AG09319 (cell line): ENCODE measurements at places on chromosomes 7 and 10.

- peak; percentile 94 for DNase-seq
Measured at GRCh38 chr10:63120554-63120953, 12.6 kb upstream of the NRBF2 start.

DNA sequence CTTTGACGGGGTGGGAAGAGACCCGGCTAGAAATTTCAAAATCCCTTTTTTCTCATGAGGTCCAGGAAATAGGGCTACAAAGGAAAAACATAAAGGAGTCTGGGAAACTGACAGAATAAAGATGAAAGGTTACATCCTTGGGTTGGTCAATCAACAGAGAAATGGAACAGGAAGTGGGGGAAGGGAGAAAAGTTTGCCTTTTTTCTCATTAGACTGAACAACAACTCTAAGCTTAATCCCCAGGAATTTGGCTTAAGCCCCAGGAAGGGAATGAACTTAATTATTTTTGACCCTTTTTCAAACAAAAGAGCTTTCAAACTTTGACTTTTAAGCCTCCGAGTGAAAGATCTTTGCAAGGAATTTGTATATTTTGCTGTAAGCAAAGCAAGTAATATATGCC is 32.7 kb downstream of the LGI1 start:
- DNase-seq, result peak; percentile 32

GRCh38 chr10:34773636-34774630 is 41.2 kb downstream of the PARD3 start:
- DNase-seq, result no peak

- peak; percentile 28 for DNase-seq
Measured at GRCh38 chr10:110576220-110576619, 8.7 kb downstream of the SMC3 start.

- no peak for DNase-seq
Measured at GRCh38 chr7:94778711-94779459, 123.0 kb upstream of the SGCE start.

DNA sequence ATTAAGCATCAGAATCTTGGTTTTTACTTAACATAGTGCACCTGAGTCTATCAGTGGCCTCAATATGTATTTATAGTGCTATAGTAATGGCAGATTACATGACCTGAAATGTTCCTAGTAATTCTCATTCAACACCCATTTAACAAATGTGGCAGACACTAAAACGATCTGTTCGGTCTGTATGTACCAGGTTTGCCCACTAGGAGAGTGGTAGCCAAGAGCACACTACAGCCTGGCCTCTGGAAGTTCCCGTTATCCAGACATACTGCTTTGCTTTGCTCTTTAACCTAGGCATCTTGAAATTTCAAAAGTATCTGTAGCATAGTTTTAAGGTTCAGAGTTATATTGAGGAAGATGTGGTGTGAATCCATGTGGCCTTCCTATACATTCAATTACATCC is 395.7 kb upstream of the NRG3 start:
- no peak for DNase-seq

DNA sequence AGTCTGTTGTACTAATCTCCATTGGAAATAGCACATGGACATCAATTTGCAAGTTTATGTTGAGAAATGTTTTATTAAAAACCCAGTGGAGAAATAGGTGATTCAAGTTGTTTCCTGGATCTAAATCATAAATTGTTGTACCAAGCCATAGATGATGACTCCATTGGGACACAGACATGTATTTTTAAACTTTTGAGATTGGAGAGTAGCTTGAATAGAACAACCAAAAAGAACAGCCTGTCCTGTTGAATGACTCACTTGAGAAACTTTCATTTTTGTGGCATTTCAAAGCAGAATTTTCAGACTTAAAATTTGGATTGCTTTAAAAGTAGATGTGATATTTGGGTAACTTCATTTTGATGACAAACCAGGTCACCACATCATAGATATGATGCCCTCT is 197.5 kb downstream of the GPAM start:
- no peak for DNase-seq

- no peak for DNase-seq
Measured at GRCh38 chr10:3835770-3836169, 50.8 kb upstream of the KLF6 start.

GRCh38 chr7:49778731-49779270 is 5.4 kb downstream of the VWC2 start:
- no peak for DNase-seq

DNA sequence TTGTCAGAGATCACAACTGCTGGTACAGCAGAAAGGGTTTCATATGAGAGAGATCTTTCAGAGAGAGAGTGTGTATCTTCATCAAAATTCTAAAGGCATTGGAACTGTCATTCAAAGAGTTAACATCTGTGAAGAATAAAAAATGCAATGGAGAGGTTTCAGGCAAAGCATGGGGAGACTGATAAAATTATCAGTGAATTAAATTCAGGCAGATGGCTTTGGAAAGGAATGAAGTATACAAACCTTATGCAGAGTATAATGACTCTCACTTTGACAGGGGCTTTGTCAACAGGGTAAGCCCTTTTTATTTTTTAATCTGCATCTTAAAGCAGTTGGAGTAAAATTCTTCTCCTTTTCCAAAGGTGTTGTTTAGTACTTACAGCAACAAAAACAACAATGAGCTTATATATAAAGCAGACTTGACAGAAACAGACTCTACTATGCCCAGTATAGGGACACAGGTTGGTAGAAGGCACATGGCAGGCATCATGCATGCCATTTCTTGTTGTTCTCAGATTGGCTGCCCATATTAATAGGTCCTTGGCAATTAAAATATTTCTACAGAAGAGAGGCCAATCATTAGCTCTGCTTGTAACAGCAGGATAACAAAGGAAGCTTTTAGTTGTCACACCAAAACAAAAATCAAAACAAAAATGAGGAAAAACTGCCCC is 54.9 kb upstream of the NXPH1 start:
- no peak for DNase-seq

GRCh38 chr7:55242613-55243012 is 122.5 kb upstream of the LANCL2 start:
- DNase-seq, result no peak

DNA sequence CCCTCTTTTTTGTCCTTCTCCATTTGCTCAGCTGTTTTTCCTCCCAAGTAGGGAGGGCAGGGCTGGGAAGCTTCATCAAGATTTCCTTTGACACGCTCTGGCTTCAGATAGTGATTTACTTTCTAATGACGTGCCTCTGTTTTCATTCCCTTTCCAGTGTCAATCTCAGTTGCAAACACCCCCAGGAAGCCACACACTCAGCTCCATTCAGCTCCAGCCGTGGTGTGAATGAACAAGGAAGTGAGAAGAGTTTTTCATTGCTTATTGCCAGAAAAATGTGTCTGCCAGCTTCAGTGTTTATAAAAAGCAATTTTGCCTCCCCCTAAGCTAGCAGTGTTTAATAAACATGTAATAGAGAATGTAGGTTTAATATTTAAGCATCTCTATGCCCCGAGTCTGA is 108.7 kb upstream of the DPP6 start:
- DNase-seq, result no peak

DNA sequence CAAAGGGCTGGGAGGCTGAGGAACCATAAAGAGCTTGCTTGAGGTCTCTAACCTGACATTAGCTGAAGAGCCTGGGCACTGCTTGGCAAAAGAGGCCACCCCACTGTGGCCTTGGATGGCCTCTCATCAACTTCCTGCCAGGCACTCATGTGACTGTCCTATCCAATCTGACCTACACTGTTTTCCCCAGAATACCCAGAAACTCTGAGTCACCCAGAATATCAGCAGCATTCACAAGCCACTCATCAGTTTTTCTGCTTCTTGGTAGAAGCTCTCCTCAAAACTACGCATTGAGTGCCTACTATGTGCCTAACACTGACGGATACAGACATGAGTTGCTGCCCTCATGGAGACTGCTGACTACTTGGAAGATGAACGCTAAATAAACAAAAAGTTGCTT is 4.1 kb upstream of the NT5C2 start:
- peak; percentile 11 for DNase-seq

DNA sequence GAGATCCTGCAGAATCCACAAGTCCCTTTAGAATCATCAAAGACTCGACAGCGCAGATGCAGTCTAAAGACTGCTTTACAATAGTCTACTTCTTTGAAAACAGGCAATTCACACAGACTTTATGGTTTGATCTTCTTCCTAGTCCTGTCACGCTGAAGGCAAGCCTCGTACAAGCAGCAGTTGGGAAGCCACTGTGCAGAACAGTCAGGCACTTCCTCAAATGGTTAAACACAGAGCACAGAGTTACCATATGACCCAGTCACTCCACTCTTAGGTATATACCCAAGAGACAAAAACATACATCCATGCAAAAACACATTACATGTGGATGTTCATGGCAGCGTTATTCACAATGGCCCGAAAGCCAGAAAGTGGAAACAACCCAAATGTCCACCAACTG is 41.4 kb downstream of the LRRC20 start:
- DNase-seq, result no peak

- DNase-seq, result no peak
Measured at GRCh38 chr7:18474944-18475343, 20.6 kb upstream of the HDAC9 start.

DNA sequence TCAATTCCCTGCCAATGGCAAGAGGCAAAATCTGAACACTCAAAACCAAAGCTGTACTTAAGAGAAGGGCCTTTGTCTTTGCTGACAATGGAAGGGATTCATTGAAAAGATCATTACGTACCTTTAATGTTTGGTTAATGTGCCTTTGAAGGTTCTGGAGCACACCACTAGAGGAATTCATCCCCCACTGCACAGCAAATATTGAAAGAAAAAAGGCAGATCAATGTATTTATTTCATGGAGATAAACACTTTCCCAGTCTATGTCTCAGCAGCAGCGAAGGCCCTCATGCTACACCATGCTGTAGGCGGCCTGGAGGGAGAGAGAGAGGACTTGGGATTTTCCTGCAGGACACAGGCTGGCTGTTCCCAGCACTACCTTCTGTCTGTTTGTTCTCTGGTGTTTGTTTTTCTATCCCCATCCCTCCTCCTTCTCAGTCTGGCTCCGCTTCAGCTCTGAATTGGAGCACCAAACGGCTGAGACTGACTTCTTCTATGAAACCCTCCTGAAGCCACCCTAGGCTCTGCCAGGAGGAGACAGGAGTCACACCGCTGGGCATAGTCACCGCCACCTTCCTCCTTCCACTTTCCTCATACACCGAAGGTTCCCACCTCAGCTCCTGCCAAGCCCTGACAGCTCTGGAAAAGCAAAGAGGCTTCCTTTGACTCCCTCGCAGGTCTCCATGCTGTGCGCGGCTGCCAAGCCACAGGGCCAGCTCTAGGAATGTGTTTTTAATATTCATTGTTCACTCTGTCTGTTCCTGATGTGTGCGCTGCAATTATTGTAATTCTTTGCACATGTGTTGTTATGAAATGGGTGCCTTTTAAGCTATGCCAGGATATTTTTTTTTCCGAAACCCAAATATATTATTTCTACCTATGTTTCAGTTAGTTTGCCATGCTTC is 301.5 kb downstream of the FZD1 start:
- no peak for DNase-seq

- no peak for DNase-seq
Measured at GRCh38 chr7:128928882-128929788, 8.6 kb upstream of the IRF5 start.

DNA sequence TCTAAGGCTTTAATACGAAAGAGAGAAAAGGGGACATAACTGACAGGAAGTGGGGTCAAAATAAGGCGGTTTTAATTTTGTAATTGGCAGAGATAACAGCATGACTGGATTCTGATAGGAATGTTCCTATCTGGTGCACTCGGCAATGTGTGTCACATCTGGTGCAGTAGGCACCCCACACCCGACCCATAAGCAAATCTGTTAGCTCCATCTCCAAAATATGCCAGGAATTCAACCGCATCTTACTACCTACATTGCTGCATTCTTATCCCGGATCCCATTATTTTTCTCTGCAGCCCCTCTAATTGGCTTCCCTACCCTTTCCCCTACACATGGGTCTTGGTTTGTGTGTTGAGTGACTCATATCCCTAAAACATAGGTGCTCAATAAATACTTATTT is 19.1 kb upstream of the GALNT11 start:
- no peak for DNase-seq

GRCh38 chr7:117941138-117941810 is 68.0 kb upstream of the CTTNBP2 start:
- peak; percentile 8 for DNase-seq

DNA sequence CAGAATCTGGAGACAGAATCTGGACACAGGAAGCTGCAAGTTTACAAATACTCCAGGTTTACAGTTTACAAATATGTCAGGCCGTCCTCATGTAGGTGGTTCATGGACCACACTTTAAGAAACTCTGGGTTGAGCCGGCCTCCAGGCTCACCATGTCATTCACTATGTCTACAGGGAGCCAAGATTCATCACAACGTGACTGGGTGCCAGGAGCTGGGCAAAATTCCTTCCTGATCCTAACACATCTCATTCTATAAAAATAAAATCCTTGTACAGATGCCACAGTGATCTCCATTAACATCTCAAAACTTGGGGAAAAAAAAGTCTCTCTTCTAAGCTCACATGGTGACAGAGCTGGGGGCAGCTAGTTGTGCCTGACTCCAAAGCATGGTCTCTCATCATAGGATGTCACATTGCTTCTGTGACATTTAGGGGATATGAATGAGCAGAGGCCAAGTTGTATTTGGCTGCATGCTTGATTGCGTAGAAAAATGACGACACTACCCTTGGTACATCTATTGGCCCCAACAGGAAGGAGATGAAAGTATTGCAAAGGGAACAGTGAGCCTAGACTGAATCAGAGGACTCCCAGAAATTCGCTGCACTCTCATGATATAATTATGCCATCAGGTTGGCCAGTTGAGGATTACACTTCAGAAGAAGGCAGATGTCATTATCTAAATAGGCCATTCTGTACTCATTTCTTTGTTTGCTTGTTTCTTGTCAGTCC is 35.9 kb downstream of the MTURN start:
- no peak for DNase-seq

DNA sequence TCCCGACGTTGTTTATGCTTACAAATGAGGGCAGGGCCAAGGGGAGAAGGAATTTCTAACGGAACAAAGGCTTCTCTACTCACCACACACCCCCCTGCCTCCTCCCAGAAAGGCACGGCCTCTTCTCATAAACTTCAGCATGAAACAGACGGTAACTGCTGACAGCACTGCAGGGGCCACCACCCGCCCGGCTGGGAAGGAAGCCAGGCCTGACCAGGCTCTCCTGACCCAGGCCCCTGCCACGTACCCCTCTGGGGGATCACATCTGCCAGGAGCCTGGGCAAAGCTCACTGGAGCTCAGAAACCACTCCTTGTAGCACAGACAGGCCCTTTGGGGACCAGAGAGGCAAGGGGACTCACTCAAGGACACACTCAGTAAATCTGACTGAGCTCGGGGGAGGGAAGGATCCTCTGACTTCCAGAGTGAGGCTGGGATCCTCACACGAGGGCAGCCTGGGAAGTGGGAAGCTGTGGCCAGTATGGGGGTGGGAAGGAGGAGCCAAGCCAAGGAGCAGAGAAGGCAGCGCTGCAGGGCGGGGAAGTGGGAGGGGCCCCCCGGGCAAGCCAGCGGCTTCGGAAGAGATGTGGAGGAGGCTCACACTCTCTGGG is 46.1 kb downstream of the ZCCHC24 start:
- DNase-seq, result peak; percentile 93

- no peak for DNase-seq
Measured at GRCh38 chr7:113730309-113730955, 188.4 kb downstream of the PPP1R3A start.

- no peak for DNase-seq
Measured at GRCh38 chr10:63583909-63584724, 62.9 kb downstream of the REEP3 start.

- DNase-seq, result peak; percentile 79
Measured at GRCh38 chr10:93482145-93482834, at the start of gene MYOF. TSS of gene MYOF (minus strand) at chr10:93482334. CDS start at chr10:93482194, 140 bp downstream.
